Transverse colon (tissue), 4 donors: ENCODE measurements at places on chromosomes 1 and 21.

- no peak for DNase-seq
These were observed 669 bp upstream of the ARL8A start for GRCh38 chr1:202145068-202145743.

DNA sequence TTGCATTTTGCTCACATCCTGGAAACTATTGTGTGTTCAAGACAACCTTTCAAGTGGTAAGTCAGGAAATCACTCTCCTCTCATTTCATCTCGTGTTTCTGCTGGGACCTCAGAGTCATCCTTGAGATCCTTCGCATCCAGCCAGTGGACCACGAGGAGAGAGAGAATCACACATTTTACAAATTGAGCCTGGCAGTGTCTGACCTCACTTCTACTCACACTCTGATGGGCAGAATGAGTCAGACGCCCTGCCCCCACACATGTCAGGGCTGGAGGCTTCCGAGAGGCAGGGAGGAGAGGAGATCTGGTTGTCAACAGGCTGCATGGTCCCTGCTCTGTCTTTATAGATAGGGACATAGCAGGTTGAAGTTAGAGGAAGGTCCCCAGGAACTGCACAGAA is 509.7 kb downstream of the AJAP1 start:
- DNase-seq = no peak

DNA sequence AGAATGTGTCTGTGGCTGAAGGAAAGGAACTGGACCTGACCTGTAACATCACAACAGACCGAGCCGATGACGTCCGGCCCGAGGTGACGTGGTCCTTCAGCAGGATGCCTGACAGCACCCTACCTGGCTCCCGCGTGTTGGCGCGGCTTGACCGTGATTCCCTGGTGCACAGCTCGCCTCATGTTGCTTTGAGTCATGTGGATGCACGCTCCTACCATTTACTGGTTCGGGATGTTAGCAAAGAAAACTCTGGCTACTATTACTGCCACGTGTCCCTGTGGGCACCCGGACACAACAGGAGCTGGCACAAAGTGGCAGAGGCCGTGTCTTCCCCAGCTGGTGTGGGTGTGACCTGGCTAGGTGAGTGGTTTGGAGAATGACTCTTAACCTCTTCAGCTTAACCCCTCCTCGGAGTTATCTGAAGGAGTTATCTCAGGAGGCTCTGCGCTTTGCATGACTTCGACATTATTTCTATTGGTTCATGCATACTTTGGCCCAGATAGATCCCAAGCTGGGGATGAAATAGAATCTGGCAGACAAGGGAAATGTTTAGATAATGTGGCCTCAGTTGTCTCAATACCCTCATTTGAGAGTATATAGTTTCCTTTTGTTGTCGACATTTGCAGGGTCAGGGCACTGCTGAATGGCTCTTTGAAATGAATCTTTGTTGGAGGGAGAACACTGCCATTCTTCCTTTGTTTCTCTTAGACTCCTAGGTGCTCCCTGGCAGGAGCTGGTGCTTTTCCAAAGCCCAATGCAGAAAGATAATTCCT is 39.7 kb downstream of the PTGFRN start:
- DNase-seq = no peak

- DNase-seq = no peak
These were observed 360.0 kb downstream of the HHAT start for GRCh38 chr1:210688512-210689234.

DNA sequence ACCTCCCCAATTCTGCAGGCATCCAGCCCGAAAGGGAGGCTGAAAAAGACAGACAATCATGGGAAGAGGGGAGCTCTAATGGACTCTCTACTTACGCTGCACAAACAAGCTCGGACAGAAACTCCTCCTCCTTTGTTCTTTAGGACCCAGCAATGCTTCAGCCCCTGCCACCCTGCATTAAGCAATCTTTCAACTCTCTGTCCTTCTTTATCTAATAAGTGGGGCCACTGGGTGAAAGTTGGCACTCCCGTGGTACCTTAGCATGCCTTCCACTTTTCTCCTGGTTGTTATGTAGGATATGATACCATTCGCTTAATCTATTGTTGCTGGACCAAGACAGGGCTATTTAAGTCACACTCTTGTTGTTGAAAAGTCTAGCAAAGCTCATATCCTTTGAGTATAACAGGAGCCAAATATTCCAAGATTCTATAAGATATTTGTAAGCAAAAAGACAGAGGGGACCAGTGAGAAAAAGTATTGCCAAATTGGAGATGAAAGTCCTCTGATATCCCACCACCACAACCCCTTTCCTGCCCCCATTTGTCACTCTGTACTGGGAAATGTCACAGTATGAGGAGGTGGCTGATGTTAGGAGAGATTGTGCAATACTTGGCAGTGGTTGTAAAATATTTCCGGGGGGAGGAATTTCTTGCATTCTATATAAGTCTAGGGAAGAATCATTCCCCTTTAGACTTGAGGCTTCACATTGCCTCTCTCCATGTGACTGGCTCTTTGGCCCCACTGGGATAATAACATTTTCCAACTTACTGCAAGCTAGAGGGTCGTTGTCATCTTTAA is 137.3 kb upstream of the GJB5 start:
- DNase-seq = no peak

DNA sequence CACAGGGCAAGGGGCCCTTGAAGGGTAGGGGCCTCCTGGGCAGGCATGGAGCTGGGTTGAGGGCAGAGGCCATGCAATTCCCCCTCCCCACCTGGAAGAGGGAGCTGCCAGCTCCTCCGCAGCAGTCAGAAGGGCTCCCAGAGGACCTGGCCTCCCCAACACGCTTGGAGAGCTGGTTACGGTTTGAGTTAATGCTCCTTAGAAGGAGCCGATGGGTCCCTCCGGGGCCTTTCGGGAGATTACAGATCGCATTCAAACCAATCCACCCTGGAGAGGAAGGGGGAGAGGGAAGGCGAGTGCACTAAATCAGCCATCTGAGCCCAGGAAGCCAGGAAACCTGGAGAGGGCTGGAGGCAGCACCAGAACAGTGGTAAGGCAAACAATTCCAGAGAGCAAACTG is 106.3 kb upstream of the CSF3R start:
- DNase-seq = no peak

GRCh38 chr1:8423269-8423691 is 105.4 kb downstream of the SLC45A1 start:
- DNase-seq = peak; percentile 48

GRCh38 chr21:14699433-14700407 is 153.6 kb upstream of the SAMSN1 start:
- DNase-seq = no peak

DNA sequence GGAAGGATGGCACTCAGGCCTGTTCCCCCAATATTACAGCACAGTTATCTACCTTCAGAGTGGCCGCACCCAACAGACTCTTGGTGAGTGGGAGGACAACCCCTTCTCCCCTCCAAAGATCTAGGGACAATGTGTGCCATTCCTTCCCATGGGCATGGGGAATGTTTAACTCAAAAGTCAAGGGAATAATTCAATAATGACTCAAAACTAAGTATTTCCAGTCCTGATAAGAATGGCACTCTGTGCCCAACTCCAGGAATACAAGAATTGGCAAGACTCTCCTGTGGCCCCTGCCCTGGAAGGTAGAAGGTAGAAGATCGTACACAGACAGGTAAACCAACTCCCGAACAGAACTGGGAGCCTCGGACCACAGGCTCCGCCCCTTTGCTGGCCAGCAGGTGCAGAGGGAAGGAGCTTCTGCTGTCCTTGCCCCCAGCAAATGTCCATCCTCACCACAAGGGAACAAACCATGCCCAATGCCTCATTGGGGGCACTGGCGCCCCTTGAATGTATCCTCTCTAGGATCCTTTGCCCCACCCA is 514.0 kb downstream of the NPHP4 start:
- DNase-seq = no peak

DNA sequence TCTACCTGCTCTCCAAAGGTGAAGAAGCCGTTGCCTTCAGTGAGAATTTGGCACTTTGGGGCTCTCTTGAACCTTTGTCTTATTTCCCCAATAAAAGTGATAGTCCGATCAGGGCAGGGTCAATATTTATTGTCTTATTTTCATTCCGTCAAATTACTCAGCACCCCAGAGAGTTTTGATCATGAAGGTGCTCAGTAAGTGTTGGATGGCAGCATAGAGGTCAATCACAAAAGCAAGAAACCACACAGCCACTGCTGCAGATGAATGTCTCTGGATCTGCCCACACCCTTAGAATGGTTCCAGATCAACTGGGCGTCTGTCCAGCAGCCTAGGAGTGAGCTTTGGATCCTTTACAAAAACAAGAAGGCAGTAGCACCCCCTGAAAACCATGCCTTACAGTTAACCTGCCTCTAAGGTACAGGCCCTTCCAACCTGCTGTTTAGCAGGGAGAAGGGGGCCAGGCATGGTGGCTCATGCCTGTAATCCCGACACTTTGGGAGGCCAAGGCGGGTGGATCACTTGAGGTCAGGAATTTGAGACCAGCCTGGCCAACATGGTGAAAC is 97.3 kb downstream of the PSMG1 start:
- no peak for DNase-seq

DNA sequence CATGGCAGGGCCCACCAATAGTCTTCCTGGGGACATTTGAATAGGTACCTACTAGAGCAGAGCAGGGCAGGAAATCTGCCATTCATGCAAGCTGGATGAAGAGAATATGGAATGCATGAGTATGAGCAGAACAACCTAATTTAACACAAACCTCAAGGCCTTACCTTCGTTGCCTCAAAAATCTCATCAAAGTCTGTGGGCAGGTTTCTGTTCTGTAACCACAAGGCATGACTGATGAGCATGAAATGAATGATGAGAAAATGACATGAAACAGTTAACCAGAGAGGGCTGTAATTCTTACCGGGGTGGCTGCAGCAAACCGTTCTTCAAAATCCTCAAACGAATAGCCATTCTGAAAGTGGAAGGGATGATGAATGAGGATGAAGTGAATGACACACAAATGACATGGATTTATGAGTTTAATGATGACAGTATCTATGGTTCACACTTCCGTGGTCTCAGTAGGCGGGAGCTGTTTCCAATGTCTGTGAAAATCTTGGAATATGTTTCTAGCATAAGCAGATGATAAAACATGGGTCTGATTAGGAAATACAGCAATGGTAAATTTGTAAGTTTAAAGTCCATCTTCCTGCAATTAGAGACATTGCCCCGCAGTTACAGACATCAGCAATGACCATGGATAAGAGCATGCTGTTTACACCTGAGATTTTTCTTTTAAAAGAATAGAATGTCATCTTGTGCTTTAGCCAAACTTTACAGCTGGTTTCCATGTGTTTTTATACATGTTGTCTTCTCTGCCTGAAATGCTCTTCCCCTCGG is 67.6 kb upstream of the C8B start:
- no peak for DNase-seq

DNA sequence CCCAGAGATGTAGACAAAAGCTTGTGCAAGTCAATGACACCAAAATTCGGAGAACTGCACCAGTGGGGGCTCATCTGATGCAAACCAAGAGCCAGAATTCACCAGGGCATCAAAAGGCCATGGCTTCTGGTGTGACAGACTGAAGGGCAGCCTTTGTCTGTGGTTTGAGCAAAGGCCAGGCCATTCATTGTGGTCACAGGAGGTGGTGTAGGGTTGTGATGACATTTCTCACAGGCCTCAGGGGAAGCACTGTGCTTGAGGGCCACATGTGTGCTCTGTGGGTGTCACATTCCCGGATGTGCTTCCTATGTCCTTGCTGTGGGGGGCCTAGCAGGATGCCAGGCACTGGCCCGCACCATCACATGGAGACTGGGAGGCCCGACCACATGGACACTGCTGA is 22.5 kb upstream of the KCNE1 start:
- DNase-seq = no peak

DNA sequence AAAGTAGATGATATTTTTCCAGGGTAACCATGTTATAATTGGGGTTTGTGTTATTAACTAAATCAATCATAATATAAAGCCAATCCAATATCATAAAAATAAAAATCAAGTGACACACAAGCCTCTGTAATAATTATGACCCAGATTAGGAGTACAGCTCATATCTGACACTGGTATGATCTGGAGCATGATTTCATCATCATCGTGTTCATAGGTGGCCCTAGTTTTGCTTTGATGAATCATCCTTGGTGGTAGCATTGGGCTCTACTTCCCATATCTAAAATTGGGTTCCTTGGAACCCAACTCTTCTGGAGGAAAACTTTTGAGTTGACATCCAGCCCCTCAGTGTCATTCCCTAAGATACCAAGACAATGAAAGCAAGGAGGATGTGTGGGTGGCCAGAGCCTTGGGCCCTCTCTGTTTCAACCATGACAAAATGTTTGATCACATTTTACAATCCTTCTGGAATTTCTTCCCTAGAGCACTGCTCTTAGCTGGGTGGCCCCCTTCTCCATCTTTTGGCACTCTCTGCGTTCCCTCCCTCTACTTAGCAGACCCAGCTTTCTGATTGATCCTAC is 37.0 kb upstream of the ENAH start:
- DNase-seq = no peak

GRCh38 chr1:165856606-165857005 is 29.2 kb downstream of the UCK2 start:
- no peak for DNase-seq

DNA sequence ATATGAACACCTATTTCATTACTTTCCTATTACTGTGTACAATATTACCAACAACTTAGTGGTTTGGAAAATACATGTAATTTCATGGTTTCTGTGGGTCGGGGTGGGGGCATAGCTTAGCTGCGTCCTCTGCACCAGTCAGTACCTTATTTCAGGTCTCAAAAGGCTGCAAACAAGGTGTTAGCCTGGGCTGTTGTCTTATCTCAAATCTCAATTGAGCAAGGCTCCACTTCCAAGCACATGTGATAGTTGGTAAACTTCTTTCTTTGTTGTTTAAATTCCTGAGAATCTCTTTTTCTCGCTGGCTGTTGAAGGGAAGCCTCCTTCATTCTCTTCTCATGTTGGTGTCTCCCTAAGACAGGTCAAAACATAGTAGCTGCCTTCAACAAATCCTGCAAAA is 485.4 kb downstream of the AMY1C start:
- DNase-seq = no peak
